ENCODE measurements at places on chromosomes 2 and 18. TPM values are rescaled to one million over a fixed set of nuclear protein-coding genes. Genes with fewer than 3 reads are reported as not detected.

The TSPYL6 gene
- not detected for polyA plus RNA-seq

The MC2R gene
- not detected for polyA plus RNA-seq

DNA sequence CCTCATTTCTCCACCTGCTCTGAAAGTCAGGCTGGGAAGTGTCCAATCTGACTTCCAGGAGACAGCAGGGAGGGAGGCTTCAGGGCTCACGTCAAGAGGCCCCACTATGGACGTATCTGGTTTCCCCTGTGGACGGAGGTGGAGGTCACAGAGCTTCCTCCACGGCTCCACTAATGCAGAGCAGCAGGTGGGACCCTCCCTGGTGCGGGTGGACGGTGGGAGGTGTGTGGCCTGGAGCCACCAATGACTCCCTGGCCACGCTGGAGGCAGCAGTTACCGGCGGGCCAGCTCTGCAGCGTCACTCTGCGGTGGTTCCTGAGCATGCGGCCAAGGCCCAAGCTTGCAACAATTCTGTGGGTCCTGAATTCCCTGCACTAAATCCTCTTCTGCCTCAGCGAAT lies 9.0 kb downstream of the CRACDL start:
- H3K4me1 ChIP-seq: no peaks in the 10 kb centered on the region
- no peak overlapping the region for H3K27ac ChIP-seq
- DNase-seq: no peak
- H3K4me3 ChIP-seq: no peak overlapping the region

DNA sequence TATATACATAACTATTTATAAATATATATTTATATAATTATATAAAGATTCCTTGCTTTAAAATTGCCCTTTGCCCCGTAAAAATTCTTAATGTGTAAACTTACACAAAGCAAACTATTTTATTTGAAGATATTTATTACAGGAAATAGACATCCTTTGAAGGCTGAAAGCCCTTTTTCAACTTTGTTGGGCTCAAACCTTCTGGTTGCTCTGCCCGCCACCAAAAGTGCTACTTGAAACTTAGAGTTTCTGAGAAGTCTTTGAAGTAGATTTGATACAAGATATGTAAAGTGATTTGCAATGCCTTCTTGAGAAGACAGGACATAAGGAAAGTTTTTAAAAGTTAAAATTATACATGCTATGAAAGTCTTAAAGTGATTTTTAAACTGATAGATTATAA lies 36.6 kb upstream of the METAP1D start:
- H3K27ac ChIP-seq: no peak overlapping the region
- H3K4me3 ChIP-seq: no peak overlapping the region
- DNase-seq: no peak
- peaks cover 23% of the 10 kb centered on the region for H3K36me3 ChIP-seq

DNA sequence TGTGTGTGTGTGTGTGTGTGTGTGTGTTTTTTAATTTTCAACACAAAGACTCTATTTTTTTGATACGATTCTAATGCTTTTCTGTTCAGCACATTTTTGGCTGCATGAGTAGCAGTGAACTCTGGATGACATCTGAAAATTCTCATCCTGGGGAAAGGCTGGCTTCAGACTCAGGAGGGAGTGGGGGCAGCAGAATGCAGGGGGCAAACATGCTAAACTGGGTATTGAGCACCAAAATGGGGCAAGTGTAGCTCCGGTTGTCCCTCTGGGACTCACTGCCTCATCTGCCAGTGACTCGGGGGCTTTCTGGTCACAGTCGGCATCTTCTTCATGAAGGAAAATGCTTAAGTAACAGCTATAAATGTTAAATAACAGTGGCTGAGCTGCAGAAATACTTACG lies 116.8 kb upstream of the PID1 start:
- H3K27ac ChIP-seq: no peak overlapping the region
- no peak overlapping the region for H3K4me3 ChIP-seq
- no peaks in the 10 kb centered on the region for H3K27me3 ChIP-seq
- no peak for DNase-seq

GRCh38 chr2:65639156-65639864 lies 206.9 kb upstream of the SPRED2 start:
- H3K36me3 ChIP-seq: no peaks in the 10 kb centered on the region
- H3K27ac ChIP-seq: no peak overlapping the region
- H3K4me1 ChIP-seq: no peaks in the 10 kb centered on the region
- no peak for DNase-seq
- H3K27me3 ChIP-seq: no peaks in the 10 kb centered on the region

DNA sequence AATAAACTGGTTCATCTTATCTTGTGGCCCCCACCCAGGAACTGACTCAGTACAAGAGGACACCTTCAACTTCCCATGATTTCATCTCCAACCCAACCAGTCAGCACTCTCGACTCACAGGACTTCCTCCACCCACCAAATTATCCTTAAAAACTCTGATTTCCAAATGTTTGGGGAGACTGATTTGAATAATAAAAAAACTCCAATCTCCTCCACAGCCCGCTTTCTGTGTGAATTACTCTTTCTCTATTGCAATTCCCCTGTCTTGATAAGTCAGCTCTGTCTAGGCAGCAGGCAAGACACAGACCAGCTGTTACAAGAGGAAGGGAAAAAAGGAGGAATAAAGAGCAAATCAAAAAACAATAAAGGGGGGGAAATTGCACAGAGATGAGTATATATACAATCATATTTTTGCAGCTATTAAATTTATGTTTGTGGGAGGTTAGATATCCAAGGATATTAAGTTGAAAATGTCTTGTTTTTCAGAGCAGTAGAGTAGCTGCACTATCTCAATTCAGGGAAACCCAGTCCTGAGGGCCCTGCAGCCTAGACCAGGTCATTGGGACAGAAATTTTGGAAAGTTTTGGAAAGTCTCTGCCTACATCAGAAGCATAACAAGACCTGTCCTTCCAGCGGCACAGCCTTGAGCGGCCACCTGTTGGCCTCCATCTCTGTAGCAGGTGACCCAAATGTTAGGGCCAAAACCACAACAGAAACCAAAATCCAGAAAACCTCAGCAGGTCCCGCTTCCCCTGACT lies 32.8 kb upstream of the SIGLEC15 start:
- no peak overlapping the region for H3K4me3 ChIP-seq
- H3K27me3 ChIP-seq: no peaks in the 10 kb centered on the region
- H3K4me1 ChIP-seq: no peaks in the 10 kb centered on the region
- no peaks in the 10 kb centered on the region for H3K36me3 ChIP-seq

- DNase-seq: no peak
- no peaks in the 10 kb centered on the region for H3K36me3 ChIP-seq
- no peak overlapping the region for H3K27ac ChIP-seq
Observed at GRCh38 chr2:1683297-1683696, 61.0 kb downstream of the PXDN start.

- DNase-seq: no peak
- H3K36me3 ChIP-seq: no peaks in the 10 kb centered on the region
- H3K4me3 ChIP-seq: no peak overlapping the region
- no peaks in the 10 kb centered on the region for H3K27me3 ChIP-seq
- H3K27ac ChIP-seq: no peak overlapping the region
- H3K4me1 ChIP-seq: no peaks in the 10 kb centered on the region
Observed at GRCh38 chr2:7969756-7970515, 711.9 kb upstream of the ID2 start.

DNA sequence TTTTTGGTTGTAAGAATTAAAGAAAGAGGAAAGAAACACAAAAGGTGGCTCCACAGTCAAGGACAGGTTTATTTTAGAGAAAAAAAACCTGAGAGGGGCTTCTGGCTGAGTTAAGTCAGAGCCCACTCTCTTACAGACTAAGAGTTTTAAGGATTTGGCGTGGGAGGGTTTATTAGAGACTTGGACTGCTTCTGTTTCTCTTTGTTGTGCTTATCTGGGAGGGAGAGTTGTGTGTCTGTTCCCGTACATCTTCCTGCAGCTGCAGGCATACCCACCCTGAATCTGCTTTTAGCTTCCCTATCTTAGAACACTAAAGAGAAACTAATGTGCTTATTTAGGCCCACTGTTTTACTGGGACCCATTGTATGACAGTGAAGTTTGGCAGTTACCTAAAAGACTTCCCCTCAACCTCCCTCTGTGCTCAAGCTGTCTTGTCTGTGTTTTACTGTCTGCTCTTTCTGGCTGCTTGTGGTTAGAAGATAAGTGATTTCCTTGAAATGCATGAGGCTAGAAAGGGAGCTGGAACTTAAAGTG lies 2.7 kb downstream of the RSAD2 start:
- no peak for DNase-seq
- H3K4me3 ChIP-seq: no peak overlapping the region
- no peaks in the 10 kb centered on the region for H3K36me3 ChIP-seq
- no peak overlapping the region for H3K27ac ChIP-seq
